Nucleus accumbens (tissue), 56 donors: ENCODE measurements at places on chromosomes 13 and 19.
A peak's percentile ranks its signal among the peaks of the same experiment; 100 is the strongest.

- DNase-seq: peak; percentile 27
These were observed 64.7 kb upstream of the STARD13 start for GRCh38 chr13:33349986-33350826.

DNA sequence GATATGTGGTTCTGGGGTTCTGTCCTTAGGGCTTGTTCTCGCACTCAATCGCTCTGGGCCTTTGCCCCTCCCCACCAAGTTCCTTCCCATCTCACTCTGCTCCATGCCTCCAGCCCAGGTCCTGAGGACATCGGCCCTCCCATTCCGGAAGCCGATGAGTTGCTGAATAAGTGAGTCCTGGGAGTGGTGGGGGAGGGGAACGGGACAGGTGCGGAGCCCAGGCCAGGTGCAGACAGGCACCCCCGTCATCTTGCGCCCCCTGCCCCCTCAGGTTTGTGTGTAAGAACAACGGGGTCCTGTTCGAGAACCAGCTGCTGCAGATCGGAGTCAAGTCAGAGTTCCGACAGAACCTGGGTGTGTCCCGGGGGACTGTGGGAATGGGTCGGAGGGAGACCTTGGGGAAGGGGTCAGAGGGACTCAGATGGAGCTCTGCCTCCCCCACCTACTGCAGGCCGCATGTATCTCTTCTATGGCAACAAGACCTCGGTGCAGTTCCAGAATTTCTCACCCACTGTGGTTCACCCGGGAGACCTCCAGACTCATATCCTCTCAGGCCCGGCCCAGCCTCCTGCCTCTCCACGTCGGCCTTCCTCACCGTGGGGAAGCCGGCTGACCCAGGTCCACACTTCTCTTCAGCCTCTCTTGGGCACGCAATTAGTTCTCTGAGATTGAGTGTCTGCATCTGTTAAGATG lies 10.1 kb downstream of the FUZ start:
- DNase-seq: no peak

DNA sequence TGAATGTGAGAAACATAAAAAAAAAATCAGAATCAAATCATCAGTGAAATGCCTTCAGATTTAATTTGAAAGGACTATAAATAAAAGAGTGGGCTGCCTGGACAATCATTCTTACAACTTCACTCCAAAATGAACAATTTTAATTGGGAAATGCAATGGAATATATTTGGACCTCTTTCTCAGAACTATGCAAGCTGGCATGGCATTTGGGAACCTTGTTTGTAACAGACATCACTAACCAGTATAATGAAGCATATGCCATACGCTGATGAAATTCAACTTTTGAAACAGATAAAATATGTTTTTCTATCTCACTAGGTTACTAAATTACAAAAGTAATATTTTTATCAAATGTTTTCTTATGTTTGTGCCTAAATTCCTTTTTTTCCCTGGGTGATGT lies 64.2 kb upstream of the FAM216B start:
- DNase-seq: no peak

DNA sequence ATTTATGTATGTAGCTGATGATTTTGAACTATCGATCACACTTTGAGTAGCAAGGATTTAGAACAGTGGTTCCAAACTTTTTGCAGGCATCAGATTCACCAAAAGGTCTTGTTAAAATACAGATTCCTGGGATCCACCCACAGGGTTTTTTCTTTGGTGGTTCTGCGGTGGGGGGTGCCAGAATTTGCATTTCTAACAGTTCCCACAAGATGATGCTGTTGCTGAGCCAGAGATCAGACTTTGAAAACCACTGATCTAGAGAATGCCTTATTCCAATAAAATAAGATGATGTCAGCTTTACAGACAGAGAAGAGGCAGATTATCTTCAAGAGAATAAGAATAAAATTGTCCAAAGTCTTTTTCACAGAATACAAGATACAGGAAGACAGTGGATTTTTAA lies 80.9 kb upstream of the SHISA2 start:
- no peak for DNase-seq

- DNase-seq: no peak
These were observed 323.8 kb downstream of the LMO7 start for GRCh38 chr13:75959861-75960481.
